ENCODE measurements at places on chromosomes 7 and 10.

- H3K36me3 ChIP-seq = no peaks in the 10 kb centered on the region
- H3K27me3 ChIP-seq = no peaks in the 10 kb centered on the region
- H3K4me1 ChIP-seq = no peaks in the 10 kb centered on the region
- no peak overlapping the region for H3K27ac ChIP-seq
- DNase-seq = no peak
Measured at GRCh38 chr7:103011650-103012049, 62.9 kb downstream of the FBXL13 start.

- H3K4me3 ChIP-seq = no peak overlapping the region
- DNase-seq = no peak
- H3K27ac ChIP-seq = no peak overlapping the region
- H3K27me3 ChIP-seq = no peaks in the 10 kb centered on the region
- H3K36me3 ChIP-seq = no peaks in the 10 kb centered on the region
- peaks cover 8% of the 10 kb centered on the region for H3K4me1 ChIP-seq
Measured at GRCh38 chr10:126913316-126913715, 8.1 kb downstream of the DOCK1 start.

- H3K36me3 ChIP-seq = no peaks in the 10 kb centered on the region
- no peaks in the 10 kb centered on the region for H3K27me3 ChIP-seq
- DNase-seq = no peak
- no peak overlapping the region for H3K4me3 ChIP-seq
Measured at GRCh38 chr7:106986450-106986977, 58.0 kb upstream of the PRKAR2B start.

- H3K27ac ChIP-seq = no peak overlapping the region
- DNase-seq = no peak
Measured at GRCh38 chr10:126127481-126128029, 231.2 kb downstream of the FANK1 start.

- no peak overlapping the region for H3K27ac ChIP-seq
- no peaks in the 10 kb centered on the region for H3K4me1 ChIP-seq
- no peaks in the 10 kb centered on the region for H3K36me3 ChIP-seq
Measured at GRCh38 chr10:43926875-43927406, 278.3 kb upstream of the ZNF32 start.

GRCh38 chr7:1362301-1362700 is 97.0 kb downstream of the MICALL2 start:
- peaks cover 17% of the 10 kb centered on the region for H3K27me3 ChIP-seq
- H3K4me3 ChIP-seq = no peak overlapping the region
- no peaks in the 10 kb centered on the region for H3K4me1 ChIP-seq
- H3K36me3 ChIP-seq = no peaks in the 10 kb centered on the region

DNA sequence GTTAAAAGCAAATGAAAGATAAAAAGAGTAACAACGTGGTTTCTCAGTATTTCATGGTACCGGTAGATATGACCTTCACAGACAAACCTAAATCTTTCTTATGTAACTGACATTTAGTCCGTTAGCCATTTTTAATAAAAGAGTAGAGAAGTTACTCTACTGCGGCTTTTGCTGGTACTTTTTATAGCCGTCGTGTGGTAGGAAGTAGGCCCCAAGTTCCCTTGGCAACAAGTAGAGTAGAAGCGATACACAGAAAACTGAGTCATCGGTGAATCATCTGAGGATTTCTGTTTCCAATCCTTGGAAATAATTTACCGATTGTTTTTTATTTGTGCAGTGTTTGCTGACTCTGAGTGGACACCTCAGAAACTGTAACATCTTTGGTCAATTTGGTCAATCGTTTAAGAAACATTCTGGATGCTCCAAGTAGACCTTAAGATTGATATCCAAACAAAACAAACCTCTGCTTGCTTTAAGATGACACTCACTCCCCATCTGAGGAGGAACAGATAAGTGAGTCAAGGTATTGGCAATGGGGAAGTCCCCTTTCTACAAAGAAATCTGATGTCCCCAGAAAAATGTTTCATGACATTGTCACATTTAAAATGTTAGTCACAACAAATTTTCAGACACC is 63.9 kb upstream of the AHR start:
- no peaks in the 10 kb centered on the region for H3K36me3 ChIP-seq
- peaks cover 3% of the 10 kb centered on the region for H3K4me1 ChIP-seq

DNA sequence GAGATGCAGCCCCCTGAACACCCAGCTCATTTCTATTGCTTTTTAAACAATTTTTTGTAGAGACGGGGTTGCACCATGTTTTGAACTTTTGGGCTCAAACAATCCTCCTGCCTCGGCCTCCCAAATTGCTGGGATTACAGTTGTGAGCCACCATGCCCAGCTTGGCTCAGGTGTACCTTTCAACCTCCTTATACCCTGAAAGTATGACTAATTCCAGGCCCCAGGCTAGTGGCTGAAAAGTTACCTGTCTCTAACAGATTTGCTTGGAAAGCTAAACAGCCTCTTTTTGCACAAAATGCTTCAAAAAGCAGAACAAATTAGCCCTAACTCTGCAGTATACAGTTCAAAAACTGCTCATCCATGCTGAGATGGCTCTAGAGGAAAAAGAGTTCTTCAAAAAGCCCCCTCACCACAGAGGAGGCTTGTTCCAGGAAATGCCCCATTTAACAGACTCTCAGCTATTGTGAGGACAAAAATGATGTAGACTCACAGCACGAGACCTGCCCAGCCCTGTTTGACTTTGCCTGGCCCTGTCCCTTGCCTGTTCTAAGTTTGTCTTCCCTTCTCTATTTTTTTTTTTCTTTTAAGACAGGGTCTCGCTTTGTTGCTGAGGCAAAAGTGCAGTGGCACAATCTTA is 13.4 kb upstream of the AP1S1 start:
- peaks cover 14% of the 10 kb centered on the region for H3K4me1 ChIP-seq
- no peak overlapping the region for H3K4me3 ChIP-seq
- no peaks in the 10 kb centered on the region for H3K36me3 ChIP-seq
- DNase-seq = no peak

- H3K4me1 ChIP-seq = no peaks in the 10 kb centered on the region
- H3K27me3 ChIP-seq = no peaks in the 10 kb centered on the region
- no peak overlapping the region for H3K4me3 ChIP-seq
- H3K27ac ChIP-seq = no peak overlapping the region
- H3K36me3 ChIP-seq = no peaks in the 10 kb centered on the region
Measured at GRCh38 chr7:77258014-77258413, 58.4 kb upstream of the FGL2 start.

DNA sequence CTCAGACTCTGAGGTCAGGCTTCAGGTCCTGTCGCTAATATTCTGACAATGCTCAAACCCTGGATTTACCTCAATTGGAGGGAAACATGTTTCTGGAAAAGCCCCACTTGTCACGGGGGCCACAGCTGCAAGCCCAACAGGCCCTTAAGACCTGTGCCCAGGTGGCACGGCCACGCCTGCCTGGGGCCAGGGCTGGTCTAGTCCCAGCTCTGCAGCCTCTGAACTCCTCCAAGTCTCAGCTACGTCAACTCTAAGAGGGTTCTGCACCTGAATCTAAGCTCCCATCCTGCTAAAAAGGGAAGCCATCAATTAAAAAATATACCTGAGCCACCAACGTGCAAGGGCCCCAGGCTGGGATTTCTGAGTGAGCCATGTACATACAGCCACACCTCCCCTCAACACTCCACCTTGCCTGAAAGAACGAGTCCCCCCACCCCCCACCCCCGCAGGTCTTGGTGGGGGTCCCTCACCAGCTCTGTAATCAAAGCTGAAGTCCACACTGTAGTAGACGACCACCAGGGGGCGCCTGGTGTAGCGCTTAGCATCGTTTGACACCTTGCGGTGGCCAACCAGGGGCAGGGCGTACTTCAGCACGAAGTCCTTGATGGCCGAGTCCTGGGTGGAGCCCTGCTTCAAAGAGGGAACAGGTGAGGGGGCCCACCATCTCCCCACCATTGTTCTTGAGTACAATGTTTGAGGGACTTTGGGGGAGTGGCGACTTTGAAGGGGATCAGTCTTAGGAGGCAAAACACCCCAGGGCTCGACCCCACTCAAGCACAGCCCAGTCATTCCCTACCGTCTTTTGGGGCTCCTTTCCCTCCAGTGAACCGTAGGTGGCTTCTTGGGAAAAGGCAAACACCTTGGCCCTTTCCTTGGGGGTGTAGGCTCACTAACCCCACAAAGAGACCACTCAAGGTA is 22.6 kb downstream of the PDIA4 start:
- H3K4me3 ChIP-seq = no peak overlapping the region
- no peaks in the 10 kb centered on the region for H3K27me3 ChIP-seq
- H3K4me1 ChIP-seq = no peaks in the 10 kb centered on the region
- H3K36me3 ChIP-seq = peaks cover 92% of the 10 kb centered on the region
- peak; percentile 93 for DNase-seq

- peak overlapping the region; percentile 25 for H3K27ac ChIP-seq
- no peaks in the 10 kb centered on the region for H3K27me3 ChIP-seq
- peak; percentile 65 for DNase-seq
Measured at GRCh38 chr10:95246582-95247051, 44.2 kb downstream of the PDLIM1 start.

- DNase-seq = no peak
- H3K4me3 ChIP-seq = no peak overlapping the region
- H3K36me3 ChIP-seq = no peaks in the 10 kb centered on the region
- H3K27me3 ChIP-seq = peaks cover 19% of the 10 kb centered on the region
- H3K4me1 ChIP-seq = no peaks in the 10 kb centered on the region
- H3K27ac ChIP-seq = no peak overlapping the region
Measured at GRCh38 chr10:28001353-28001752, 2.5 kb upstream of the ODAD2 start.

- no peaks in the 10 kb centered on the region for H3K27me3 ChIP-seq
- no peaks in the 10 kb centered on the region for H3K36me3 ChIP-seq
- no peak for DNase-seq
- H3K4me1 ChIP-seq = no peaks in the 10 kb centered on the region
Measured at GRCh38 chr10:119469846-119470245, 72.7 kb downstream of the RGS10 start.

DNA sequence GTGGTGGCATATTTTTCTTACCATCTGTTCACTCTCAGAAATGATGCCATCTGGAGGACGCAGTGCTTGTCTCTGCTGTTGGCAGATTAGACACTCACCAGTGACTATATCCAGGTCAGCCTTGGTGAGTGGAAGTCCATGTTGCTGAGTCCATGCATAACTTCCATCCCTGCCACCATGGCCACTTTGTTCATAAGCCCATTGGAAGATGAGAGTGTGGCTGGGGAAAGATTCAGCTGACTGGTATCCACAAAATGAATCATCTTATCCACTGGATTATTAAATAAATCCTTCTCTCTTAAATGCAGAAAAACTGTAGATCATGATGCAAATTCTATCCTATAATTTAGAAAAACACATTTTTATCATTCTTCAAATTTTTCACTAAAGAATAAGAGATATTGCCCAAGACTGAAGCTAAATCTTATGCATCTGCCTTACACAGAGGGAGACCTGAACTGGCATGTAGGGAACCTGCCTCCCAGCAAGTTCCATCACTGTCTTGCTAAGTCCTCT is 726.9 kb downstream of the TNS3 start:
- no peaks in the 10 kb centered on the region for H3K36me3 ChIP-seq
- no peaks in the 10 kb centered on the region for H3K27me3 ChIP-seq
- no peaks in the 10 kb centered on the region for H3K4me1 ChIP-seq
- DNase-seq = no peak
- no peak overlapping the region for H3K4me3 ChIP-seq

- DNase-seq = peak; percentile 82
- H3K4me1 ChIP-seq = peaks cover 30% of the 10 kb centered on the region
- no peaks in the 10 kb centered on the region for H3K27me3 ChIP-seq
Measured at GRCh38 chr7:26865094-26865388, 651 bp upstream of the SKAP2 start.

DNA sequence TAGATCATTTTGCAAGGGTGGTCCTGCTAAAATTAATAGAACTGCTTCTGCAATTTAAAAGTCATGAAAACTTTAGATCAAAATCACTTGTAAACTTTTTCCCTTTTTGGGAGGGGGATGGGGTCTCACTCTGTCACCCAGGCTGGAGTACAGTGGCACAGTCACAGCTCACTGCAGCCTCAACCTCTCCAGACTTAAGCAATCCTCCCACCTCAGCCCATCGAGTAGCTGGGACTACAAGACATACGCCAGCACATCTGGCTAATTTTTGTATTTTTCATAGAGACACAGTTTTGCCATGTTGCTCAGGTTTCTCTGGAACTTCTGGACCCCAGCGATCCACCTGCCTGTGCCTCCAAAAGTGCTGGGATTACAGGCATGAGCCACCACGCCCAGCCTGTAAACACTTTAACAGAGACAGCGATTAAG is 79.7 kb downstream of the LRRC17 start:
- no peak for DNase-seq
- H3K36me3 ChIP-seq = no peaks in the 10 kb centered on the region
- no peak overlapping the region for H3K27ac ChIP-seq
- peaks cover 32% of the 10 kb centered on the region for H3K4me1 ChIP-seq
- no peaks in the 10 kb centered on the region for H3K27me3 ChIP-seq
- no peak overlapping the region for H3K4me3 ChIP-seq

DNA sequence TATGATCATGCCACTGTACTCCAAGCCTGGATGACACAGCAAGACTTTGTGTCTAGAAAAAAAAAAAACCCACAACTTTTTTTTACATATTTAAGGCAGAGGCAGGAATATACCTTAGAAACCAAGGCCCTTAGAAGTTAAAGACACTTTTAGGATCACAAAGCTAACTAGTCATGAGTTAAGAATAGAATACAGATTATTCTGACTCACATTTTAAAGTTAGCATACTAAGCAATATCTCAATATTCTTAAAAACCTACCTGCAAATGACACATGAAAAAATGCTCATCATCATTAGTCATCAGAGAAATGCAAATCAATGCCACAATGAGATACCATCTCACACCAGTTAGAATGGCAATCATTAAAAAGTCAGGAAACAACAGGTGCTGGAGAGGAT is 177.7 kb downstream of the CHCHD3 start:
- H3K27ac ChIP-seq = no peak overlapping the region
- no peaks in the 10 kb centered on the region for H3K27me3 ChIP-seq
- no peak for DNase-seq
- no peaks in the 10 kb centered on the region for H3K4me1 ChIP-seq

GRCh38 chr10:59073456-59074053 is 102.9 kb upstream of the PHYHIPL start:
- no peaks in the 10 kb centered on the region for H3K27me3 ChIP-seq
- H3K4me1 ChIP-seq = no peaks in the 10 kb centered on the region
- DNase-seq = no peak
- H3K27ac ChIP-seq = no peak overlapping the region
- no peaks in the 10 kb centered on the region for H3K36me3 ChIP-seq

GRCh38 chr10:24579906-24580305 is 143.8 kb downstream of the ARHGAP21 start:
- peaks cover 16% of the 10 kb centered on the region for H3K36me3 ChIP-seq
- DNase-seq = no peak
- H3K4me3 ChIP-seq = no peak overlapping the region
- no peaks in the 10 kb centered on the region for H3K27me3 ChIP-seq
- H3K4me1 ChIP-seq = no peaks in the 10 kb centered on the region
- no peak overlapping the region for H3K27ac ChIP-seq

- H3K36me3 ChIP-seq = no peaks in the 10 kb centered on the region
- H3K4me1 ChIP-seq = peaks cover 18% of the 10 kb centered on the region
- no peaks in the 10 kb centered on the region for H3K27me3 ChIP-seq
- no peak overlapping the region for H3K4me3 ChIP-seq
- H3K27ac ChIP-seq = peak overlapping the region; percentile 67
Measured at GRCh38 chr7:102064361-102065025, 222.2 kb upstream of the SH2B2 start.

GRCh38 chr7:39560997-39561396 is 5.2 kb upstream of the YAE1 start:
- H3K4me3 ChIP-seq = no peak overlapping the region
- no peaks in the 10 kb centered on the region for H3K27me3 ChIP-seq
- no peak overlapping the region for H3K27ac ChIP-seq
- no peaks in the 10 kb centered on the region for H3K4me1 ChIP-seq

Measured in lower lobe of right lung (tissue), 2 donors.